Osteoblast (primary cell): ENCODE measurements at places on chromosomes 16 and 17.

GRCh38 chr17:59149051-59149450 lies 5.9 kb downstream of the SKA2 start:
- DNase-seq = no peak
- H3K4me3 ChIP-seq = no peak overlapping the region
- H3K27me3 ChIP-seq = no peaks in the 10 kb centered on the region
- no peaks in the 10 kb centered on the region for H3K36me3 ChIP-seq

DNA sequence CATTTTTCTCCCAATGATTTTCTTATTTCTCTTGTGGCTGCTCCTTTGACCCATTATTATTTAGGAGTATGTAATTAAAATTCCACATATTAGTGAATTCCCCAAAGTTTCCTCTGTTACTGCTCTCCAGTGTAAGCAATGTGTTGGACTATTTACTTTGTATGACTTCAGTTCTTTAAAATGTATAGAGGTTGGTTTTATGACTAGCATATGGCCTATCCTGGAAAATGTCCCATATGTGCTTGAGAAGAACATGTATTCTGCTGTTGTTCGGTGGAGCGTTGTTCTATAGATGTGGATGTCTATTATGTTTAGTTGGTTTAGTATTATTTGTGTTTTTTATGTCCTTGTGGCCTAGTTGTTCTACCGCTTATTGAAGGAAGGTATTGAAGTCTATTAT lies 6.0 kb upstream of the NT5M start:
- no peaks in the 10 kb centered on the region for H3K36me3 ChIP-seq
- H3K4me3 ChIP-seq = no peak overlapping the region
- H3K4me1 ChIP-seq = peaks cover 31% of the 10 kb centered on the region
- no peak for DNase-seq

DNA sequence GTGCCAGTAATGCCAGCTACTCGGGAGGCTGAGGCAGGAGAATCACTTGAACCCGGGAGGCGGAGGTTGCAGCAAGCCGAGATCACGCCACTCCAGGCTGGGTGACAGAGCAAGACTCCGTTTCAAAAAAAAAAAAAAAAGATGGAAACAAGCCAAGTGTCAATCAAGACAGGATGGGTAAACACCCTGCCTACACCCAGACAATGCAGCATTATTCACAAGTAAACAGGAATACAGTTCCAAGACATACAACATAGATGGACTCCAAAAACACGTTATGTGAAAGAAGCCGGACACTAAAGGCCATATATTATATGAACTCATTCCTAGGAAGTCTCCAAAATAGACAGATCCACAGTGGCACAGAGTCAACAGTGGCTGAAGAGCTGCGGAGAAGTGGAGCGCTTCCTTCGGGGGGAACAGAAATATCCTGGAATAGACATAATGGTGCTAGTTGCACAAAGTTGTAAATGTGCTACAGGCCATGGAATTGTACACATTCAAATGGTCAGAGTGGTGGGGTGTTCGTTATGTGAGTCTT lies 33.9 kb downstream of the ANKRD11 start:
- no peak for DNase-seq
- no peak overlapping the region for H3K27ac ChIP-seq
- H3K4me3 ChIP-seq = no peak overlapping the region
- no peaks in the 10 kb centered on the region for H3K27me3 ChIP-seq
- peaks cover 22% of the 10 kb centered on the region for H3K4me1 ChIP-seq

DNA sequence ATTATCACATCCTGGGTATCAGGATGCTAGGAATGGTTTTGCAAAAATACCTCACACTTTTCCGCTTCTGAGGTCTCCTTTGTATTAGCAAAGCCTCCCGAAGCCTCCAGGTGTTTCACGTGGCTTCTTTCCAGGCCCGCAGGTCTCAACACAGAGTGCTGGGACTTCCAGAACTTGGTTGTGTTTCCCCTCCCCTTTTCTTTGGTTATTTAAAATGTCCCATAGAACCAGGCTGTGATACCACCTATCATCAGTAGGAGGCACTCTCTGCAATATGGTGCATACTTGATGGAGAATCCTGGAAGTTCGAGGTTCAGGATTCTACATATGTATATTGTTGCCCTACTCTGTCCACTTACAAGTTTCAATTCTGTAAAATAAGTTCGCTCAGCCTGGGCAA lies 28.8 kb downstream of the ATP2C2 start:
- no peak overlapping the region for H3K4me3 ChIP-seq
- no peak overlapping the region for H3K27ac ChIP-seq
- H3K27me3 ChIP-seq = peaks cover 11% of the 10 kb centered on the region
